ENCODE measurements at places on chromosomes 1 and 21.

- DNase-seq: no peak
Observed at GRCh38 chr1:6180707-6181311, 688 bp upstream of the CHD5 start.

DNA sequence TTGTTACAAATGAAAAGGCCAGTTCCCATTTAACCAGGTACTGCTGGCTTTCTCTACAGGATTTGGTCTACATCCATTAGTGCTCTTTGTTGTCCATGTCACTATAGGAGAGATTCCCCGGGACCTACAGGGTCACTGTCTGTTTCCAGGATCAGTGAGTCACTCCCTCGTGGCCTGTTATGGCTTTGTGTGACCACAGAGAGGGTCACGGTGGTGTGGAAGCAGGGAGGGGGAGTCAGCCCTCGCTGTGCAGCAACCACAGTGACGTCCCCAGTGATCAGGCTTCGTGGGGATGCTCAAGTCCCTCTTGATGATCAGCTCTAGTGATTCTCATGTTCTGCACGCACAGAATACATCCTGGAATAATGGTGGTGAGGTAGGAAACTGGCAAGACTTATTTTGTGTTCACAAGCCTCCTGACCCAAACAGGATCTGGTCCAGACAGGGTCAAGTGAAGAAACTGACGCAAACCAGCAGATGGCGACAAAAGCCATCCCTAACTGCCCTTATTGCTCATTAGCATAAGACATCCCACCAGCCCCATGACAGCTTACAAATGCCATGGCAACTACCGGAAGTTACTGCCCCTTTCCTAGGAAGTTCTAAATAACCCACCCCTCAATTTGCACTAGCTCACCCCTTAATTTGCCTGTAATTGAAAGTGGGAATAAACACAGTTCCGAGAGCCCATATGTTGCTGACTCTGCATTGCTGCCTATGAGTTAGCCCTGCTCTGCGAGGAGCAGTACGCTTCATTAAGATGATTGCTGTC is 98.5 kb downstream of the DISC1 start:
- DNase-seq: no peak

DNA sequence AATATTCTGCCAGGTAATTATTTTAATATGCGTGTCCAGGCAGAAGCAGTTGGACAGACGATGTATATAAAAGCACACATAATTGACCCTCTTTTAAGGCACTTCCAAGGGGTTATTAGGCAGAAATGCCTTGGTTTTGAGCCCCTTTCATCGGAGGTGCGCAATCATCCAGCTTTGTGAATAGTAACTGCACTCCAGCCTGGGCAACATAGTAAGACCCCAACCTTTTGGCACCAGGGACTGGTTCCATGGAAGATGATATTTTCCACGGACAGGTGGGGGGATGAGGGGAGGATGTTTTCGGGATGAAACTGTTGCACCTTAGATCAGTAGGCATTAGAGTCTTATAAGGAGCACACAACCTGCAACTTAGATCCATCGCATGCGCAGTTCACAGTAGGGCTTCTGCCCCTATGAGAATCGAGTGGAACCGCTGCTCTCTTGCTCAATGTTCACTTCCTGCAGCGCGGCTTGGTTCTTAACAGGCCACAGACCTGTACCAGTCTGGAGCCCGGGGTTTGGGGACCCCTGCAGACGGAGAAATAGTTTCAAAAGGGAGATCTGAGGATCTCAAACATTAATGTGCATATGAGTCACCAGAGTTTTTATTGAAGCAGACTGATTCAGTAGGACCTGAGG is 1.8 kb upstream of the MCOLN2 start:
- DNase-seq: no peak

DNA sequence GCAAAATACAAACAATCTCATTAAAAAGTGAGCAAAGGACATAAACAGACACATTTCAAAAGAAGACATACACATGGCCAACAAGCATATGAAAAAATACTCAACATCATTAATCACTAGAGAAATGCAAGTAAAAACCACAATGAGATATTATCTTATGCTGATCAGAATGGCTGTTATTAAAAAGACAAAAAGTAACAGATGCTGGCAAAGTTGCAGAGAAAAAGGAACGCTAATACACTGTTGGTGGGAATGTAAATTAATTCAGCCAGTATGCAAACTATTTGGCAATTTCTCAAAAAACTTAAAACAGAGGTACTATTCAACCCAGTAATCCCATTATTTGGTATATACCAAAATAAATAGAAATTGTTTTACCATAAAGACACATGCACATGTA is 32.2 kb upstream of the TNFSF18 start:
- DNase-seq: no peak

GRCh38 chr1:175543447-175543846 is 199.9 kb downstream of the TNR start:
- no peak for DNase-seq

GRCh38 chr1:73910466-73910865 is 287.5 kb downstream of the LRRIQ3 start:
- no peak for DNase-seq

DNA sequence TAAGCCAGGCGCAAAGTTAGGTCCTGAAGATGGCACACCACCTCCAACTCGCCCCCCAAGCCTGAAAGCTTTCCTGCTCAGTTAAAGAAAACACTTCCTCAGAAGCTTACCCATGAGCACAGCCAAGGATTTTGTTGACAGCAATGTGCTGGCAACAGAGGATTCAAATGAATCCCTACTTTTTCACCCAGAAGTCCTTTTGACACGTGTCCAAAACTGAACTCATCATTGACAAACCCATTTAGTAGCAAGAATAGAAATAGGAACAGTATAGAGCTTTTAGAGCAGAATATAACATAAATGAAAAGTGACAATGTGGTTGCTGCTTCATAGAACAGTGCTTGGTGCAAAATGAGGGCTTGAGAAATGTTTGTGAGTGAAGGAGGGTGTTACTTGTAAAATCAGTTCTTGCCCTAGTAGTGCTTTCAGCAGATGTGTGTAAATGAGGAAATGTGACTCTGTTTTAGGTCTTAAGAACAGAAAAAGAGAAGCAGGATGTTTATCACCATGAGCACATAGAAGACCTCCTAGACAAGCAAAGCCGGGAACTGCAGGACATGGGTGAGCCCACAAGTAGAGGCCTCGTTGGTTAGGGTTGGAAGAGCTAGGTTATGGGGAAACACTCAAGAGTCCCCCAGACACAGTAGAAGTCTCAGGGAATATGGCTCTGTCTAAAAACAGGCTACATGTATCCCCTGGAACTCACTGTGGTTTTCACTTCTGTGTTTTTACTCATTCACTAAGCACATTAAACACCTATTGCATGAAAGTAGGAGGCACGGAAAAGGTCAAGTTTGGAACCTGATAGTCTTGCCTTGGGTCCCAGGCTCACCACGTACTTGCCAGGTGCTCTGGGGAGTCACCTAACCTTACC is 48.6 kb upstream of the TMEM125 start:
- DNase-seq: no peak

DNA sequence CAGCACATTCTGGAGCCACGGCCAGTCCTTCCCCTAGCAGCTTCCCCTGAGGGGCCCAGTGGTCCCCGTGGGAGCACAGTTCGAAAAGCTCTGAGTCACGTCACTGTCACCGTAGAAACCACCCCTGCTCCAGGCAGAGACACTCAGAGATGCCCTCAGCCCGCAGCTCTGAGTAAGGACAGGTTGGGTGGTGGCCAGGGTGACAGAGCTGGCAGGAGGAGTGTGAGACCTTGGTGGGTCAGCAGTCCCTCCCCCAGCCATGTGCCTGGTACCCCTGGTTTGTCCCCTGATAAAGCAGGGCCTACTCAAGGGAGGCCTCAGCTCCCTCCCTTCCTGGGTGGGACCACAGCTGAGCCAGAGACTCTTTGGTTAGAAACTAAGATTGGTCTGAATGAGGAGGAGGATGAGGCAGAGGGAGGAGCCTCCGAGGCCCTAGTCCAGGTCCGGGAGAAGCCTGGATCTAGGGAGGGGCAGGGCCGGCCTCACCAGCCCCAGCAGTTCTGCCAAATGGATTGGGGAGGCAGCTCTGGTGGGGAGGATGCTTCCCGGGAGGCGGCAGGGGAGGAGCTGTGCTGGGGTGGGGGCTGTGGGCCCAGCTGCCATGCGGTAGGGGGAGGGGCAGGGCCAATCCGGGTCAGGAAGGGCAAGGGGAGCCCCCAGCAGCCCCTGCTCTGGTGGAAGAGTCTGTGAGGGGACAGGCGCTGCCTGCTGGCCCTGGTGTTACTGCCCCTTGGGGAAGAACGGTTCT is 55.2 kb downstream of the SLC9A1 start:
- DNase-seq: no peak

- DNase-seq: peak; percentile 29
Observed at GRCh38 chr1:100440075-100440809, 87.9 kb downstream of the CDC14A start.

- DNase-seq: no peak
Observed at GRCh38 chr1:246232126-246232525, 275.0 kb downstream of the SMYD3 start.

GRCh38 chr1:203638950-203639349 is 12.3 kb downstream of the ATP2B4 start:
- DNase-seq: no peak

DNA sequence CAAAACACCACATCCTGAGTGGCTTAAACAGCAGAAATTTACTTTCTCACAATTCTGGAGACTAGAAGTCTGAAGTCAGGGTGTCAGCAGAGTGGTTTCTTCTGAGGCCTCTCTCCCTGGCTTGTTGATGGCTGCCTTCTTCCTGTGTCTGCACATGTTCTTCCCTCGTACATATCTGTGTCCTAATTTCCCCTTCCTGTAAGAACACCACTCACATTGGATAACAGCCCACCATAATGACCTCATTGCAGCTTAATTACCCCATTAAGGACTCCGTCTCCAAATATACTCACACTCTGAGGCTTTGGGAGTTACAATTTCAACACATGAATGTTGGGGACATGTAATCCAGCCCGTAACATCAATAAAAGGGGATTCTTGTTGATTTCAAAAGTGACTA is 23.4 kb downstream of the C8A start:
- DNase-seq: no peak

DNA sequence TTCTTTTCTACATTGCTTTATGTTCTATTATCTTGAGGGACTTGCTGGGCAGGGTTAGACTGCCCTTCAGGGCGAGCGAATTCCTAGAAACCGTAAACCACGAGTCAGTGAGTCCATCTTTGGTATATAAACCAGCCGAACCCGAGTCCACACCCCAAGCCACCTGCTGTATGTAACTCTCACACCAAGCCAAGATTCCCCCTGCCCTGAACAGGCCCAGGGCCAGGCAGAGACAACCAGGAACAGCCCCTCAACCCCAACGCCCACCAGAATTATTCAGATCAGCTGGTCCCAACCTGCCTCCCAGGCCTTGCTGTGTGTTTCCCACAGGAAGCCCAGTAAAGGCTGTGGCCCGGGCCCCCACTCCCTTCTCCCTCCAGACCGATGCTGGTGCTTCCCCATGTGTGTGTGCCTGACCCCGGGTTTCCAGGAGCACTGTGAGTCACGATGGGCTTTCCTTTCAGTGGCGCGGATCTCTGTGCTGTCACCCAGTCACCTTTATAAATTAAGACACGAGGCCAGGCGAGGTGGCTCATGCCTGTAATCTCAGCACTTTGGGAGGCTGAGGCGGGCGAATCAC is 17.1 kb downstream of the KIF17 start:
- no peak for DNase-seq

DNA sequence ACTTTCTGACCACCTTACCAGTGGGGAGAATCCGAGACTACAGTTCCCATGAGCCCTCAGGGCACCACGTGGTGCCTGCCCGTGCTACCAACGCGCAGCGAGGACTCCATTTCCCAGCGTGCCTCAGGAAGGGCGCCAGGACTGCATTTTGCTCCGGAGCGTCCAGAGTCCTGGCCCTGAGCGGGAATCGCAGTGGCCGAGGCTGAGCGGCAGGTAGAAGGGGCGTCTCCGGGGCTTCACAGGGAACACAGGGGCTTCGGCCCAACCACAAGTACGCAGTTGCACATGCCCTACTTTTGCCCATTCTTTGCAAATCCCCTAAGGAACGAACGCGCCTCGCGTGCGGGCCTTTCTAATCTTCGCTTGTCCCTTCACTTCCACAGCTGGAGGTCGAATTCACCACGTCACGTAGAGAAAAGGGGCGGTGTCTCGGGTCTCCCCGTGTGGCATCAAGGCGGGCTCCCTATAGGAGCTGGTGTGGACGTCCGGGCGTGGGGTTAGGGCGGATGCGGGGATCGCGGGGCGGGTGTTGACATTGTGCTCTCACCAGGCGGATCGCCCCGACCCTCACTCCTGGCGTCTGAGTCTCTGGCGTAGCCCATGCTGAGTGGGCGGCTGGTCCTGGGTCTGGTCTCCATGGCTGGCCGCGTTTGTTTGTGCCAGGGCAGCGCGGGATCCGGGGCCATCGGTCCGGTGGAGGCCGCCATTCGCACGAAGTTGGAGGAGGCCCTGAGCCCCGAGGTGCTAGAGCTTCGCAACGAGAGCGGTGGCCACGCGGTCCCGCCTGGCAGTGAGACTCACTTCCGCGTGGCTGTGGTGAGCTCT is at the start of gene BOLA1:
Gene BOLA1, plus strand, starts transcription at position 109 of the 825 bp plus-strand sequence. Its CDS starts 492 bp downstream, at position 601.
- peak; percentile 95 for DNase-seq

DNA sequence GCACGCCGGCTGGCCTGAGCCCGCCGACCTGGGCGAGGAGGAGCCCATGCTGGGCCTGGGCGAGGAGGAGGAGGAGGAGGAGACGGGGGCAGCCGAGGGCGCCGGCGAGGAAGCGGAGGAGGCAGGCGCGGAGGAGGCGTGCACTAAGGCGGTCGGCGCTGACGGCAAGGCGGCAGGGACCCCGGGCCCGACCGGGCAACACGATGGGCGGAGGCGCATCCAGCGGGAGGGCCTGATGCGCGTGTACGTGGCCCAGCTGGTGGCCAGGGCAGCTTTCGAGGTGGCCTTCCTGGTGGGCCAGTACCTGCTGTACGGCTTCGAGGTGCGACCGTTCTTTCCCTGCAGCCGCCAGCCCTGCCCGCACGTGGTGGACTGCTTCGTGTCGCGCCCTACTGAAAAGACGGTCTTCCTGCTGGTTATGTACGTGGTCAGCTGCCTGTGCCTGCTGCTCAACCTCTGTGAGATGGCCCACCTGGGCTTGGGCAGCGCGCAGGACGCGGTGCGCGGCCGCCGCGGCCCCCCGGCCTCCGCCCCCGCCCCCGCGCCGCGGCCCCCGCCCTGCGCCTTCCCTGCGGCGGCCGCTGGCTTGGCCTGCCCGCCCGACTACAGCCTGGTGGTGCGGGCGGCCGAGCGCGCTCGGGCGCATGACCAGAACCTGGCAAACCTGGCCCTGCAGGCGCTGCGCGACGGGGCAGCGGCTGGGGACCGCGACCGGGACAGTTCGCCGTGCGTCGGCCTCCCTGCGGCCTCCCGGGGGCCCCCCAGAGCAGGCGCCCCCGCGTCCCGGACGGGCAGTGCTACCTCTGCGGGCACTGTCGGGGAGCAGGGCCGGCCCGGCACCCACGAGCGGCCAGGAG is 7.2 kb upstream of the IBA57 start:
- no peak for DNase-seq

DNA sequence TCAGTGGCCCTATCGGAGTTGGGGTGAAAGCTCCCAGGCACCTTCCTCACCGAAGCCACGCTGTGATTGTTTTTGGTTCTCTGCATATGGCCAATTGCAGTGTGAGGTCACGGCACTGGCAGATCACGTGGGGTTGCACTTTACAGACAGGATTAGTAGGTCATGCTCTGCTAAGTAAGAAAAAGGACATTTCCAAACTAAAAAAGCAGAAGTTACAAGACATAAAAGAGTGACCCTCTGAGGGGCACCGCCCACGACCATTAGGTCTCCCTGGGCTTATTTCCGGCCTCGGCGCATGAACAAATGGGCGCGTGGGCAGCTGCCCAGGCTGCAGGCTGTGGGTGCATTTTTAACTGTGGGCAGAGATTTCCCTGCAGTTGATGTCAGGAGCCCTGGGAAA is 2.0 kb downstream of the CAPN9 start:
- DNase-seq: no peak

- no peak for DNase-seq
Observed at GRCh38 chr1:244113532-244114320, 62.6 kb downstream of the ZBTB18 start.

- no peak for DNase-seq
Observed at GRCh38 chr1:151267760-151268159, 13.2 kb downstream of the PSMD4 start.

Measured in prostate gland (tissue), 2 donors.